ENCODE measurements at places on chromosomes 4 and X.

DNA sequence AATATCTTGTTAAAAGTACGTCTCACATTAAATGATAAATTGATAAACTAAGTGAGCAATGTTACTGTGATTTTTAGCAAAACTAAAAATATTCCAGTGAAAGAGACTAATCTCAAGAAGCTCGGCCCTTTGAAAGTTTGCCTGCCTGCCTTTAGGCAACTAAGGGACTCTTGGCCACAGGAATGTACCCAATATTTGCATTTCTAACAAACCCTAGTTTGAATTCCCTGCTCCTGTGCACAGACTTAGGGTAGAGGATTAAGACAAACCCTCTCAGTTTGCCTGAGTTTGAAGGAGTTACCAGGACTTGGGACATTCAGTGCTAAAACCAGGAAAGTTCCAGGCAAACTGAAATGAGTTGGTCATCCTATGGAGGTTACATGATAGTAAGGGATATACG lies 157.1 kb downstream of the SCFD2 start:
- DNase-seq = no peak

DNA sequence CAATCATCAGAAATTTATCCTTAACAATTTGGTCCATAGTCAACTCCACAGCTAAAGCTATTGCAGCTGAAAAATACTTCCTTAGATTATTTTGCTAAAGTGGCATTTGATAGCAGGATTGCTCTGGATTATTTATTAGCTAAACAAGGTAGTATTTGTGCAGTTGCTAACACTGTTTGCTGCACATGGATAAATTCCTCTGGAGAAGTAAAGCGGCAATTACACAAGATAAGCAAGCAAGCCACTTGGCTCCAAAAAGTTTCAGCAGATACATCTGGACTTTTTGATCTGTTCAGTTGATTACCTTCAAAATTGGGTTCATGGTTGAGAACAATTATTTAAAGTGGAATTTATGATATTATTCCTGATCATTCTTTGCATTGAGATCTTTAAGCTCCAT lies 971.5 kb downstream of the C4orf33 start:
- no peak for DNase-seq

GRCh38 chr4:154390324-154390723 lies 101.3 kb downstream of the DCHS2 start:
- DNase-seq = no peak

DNA sequence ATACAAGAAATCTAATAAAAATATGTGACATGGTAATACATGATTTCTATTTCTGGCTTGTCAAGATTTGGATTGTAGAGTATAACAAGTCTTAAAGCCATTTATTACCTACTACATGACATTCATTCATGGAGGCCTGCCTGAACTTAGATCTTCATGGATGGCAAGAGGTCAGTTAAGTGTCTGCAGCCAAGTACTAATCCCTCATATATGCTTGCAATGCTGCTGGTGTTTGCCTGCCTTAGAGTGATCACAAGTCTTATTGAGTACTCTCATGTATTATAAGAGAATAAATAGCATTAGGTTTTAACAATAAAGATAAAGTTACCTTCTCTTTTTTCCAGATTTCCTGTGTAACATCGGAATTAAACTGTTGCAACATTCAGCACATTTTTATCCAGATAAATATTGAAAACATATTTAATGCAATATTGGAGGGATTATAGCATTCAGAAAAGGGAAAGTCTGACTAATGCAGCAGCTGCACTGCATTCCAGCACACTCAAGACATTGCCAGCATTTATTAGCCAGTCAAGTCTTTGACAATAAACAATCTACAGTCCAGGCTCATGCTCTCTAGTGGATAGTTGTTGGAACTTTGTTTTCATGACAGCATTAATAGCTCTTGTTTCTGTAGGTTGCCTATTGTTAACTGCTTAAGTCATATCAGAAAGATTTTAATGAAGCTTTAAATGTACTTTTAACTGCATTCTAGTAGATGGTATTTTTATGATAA lies 737.1 kb downstream of the FAT4 start:
- no peak for DNase-seq

DNA sequence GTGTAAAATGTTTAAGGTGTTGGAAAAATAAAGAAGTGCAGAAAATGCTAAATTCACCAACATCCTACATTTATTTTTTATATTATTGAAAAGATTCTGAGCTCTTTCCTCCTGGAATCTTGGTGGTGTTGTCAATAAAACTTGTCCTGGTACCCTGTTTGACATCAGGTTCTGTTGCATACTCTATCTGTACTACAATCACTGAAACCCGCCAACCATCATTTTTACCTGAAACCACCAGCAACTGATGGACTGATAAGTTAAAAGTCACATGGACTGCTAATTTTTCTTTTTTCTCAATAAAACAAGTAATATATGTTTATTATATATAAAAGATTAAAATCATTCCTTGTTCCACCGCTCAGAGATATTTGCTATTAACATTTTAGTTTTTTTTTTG lies 23.4 kb downstream of the STAP1 start:
- no peak for DNase-seq

- DNase-seq = no peak
Observed at GRCh38 chr4:16857425-16857824, 41.0 kb downstream of the LDB2 start.

GRCh38 chr4:165512424-165512823 lies 133.6 kb downstream of the CPE start:
- no peak for DNase-seq

GRCh38 chr4:6939761-6940743 lies 30.4 kb downstream of the TBC1D14 start:
- DNase-seq = no peak

DNA sequence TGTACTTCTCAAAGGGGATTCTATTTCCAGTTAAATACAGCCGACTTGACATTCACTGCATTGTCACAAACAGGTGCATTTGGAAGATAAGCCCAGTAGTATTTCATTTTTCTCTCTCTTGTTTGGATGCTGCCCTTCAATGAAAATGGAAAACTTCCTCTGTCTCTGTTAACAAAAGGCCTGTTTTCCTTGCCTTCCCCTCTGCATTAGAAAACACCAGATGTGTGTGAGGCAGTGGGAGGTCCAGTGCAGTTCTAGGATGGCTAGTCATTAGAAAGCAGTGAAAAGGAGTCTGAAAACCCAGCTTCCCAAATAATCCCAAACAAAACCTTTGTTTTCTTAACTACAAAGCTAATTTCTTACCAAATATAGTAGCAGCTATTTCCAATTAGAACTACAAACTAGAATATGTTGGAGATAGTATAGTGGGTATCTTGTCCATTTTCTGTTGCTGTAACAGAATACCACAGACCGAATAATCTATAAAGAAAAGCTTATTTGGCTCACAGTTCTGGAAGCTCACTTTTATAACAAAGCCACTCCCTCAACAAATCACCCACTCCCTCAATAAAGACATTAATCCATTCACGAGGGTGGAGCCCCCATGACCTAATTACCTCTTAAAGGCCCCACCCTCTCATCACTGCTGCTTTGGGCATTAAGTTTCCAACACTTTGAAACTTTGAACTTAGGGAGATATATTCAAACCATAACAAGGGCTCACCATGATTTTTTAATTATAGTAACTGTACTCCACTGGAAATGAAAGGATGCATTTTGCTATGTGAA lies 452.1 kb upstream of the RPS6KA3 start:
- DNase-seq = no peak

DNA sequence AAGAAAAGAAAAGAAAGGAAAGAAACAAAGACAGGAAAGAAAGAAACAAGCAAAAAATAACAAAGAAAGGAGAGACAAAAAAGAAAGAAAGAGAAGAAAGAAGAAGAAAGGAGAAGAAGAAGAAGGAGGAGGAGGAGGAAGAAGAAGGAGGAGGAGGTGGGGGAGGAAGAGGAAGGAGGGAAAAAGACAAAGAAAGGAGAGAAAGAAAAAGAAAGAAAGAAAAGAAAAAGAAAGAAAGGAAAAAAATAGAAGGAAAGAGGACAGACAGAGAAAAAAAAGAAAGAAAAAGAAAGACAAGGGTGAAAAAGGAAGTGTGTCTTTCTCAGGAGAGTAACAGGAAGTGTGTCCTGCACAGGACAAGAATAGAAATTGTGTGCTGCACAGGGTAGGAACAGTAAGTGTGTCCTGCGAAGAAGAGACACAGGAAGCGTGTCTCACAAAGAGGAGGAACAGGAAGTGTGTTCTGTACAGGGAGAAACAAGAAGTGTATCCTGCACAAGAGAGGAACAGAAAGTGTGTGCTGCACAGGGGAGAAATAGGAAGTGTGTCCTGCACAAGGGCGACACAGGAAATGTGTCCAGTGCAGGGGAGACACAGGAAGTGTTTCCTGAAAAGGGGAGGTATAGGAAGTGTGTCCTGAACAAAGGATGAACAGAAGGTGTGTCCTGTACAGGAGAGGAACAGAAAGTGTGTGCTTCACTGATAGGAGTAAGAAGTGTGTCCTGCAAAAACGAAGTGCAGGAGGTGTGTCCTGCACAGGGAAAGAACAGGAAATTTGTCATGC lies 101.2 kb downstream of the ARSF start:
- DNase-seq = no peak

DNA sequence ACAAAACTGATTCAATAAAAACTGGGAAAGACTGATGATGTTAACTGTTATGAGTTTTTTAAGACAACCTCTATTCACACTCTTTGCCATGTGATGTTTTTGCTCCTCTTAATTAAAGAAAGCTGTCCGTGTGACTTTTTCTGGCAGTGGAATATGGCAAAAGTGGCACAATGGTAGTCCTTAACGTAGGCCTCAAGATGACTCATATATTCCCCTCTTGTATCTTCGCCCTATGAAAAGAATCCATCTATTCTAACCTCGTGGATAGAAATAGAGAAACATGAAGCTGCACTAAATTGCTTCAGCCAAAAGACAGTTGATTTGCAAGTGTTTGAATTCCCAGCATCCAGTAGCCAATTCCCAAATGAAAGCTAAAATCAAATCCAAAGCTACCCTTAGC lies 603.8 kb upstream of the PCDH7 start:
- no peak for DNase-seq

DNA sequence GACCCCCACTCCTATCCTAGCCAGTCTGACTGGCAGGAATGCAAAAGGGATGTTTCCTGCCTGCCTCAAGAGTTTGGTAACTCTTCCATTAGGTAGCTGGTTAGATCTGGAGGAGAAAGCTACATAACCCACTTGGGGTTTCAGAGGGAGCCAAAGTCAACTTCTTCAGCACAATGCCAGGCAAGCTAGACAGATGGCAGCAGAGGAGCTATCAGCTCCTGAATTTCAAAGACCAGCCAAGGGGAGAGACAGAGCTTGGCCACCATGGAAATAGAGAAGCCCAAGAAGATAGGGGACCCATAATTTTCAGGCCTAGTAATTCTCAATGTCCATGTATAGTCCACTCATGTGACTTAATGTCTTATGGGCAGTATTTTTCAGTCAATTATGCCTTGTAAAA lies 56.4 kb downstream of the PGRMC1 start:
- no peak for DNase-seq

- no peak for DNase-seq
Observed at GRCh38 chrX:124341396-124342132, 4.8 kb upstream of the SH2D1A start.

DNA sequence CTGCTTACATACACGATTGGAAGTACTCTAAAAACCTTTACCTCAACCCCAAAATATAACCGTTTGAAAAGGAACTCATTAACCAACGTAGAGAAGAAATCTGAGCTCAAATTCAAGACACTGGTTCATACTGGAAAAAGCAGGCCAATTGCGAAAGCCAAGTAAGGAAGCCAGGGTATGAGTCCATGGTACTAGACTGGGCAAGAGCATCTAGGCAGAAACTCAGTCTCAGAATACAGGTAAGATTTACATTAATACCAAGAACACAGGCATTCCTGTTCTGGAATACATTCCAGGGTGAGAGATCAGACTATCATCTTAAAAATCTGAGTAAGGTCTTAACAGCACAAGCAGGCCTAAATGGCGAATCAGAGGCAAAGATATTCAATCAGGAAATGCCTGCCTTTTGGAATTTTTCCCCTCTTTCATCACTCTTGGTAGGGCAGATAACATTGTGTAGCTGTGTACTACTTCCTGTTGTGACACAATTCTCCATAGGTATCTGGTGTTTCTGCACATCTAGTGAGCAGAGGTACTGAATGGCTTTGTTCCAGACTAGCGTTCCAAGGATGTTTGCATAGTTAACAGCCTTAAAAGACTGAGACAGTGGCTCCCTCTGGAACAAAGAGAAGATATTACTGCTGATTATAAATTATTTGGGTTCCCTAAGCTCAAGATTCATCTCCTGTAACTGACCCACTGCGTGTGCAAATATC lies 311.3 kb downstream of the PCDH19 start:
- no peak for DNase-seq

GRCh38 chr4:24537025-24537424 lies 47.3 kb downstream of the DHX15 start:
- no peak for DNase-seq

GRCh38 chr4:49036528-49036927 lies 50.5 kb downstream of the CWH43 start:
- no peak for DNase-seq

GRCh38 chr4:87881115-87881514 lies 48.3 kb downstream of the MEPE start:
- DNase-seq = no peak

DNA sequence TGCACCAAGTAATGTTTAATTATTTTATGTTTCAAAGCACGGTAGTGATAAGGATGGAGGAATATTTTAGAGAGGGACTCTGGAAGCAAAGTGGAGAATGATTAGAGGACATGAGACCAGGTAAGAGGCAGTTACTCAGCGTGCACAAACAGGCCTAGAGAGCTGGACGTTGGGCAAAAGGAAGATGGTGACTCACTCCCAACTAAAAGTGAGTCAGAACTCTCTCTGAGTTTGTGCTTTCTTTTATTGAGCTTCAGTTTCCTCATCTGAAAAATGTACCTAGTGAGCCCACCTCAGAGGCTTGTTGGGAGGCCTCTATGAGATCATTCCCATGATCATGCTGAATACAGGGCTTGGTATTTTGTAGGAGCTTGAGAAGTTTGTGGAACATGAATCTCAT lies 1.6 kb upstream of the ZC4H2 start:
- no peak for DNase-seq

DNA sequence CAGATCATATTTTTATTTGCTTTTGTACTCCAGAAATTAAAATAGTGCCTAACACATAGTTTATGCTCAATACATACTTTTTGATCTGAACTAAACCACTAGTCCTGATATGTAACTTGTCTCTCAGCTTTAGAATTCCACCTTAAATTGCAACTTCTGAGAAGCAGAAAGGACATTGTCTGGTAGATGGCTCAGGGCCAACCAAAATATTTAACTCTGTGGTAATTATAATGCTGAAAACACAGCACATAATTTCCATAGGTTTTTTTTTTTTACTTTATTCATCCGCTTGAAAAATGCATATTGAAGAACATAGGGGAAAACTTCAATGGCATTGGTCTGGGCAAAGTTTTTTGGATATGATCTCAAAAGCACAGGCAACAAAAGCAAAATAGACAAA lies 59.3 kb downstream of the AREG start:
- no peak for DNase-seq

DNA sequence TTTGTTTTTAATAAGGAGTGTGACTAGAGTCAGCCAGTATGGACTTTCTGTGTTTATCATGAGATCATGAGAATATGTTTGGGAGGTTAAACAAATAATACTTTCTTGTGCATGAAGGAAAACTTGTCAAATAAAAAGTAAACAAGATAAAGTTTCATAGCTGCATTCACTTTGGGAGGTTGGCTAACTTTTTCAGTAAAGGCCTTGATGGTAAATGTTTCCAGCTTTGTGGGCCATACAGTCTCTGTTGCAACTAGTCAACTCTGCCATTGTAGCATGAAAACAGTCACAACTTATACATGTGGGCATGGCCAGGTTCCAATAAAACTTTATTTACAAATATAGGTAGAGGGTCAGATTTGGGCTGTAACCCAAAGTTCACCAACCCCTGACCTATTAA lies 150.4 kb downstream of the MID1 start:
- no peak for DNase-seq

- no peak for DNase-seq
Observed at GRCh38 chr4:182230256-182230655, 12.9 kb upstream of the TENM3 start.

All from SW 1271 (cell line).